Stimulated activated CD4-positive, alpha-beta T cell treated with anti-CD3 and anti-CD28 coated beads, Interleukin-15, amount 100 ng/mL, for 1 hour (primary cell): ENCODE measurements at places on chromosomes 2 and 18.

GRCh38 chr2:37619959-37620300 is 51.5 kb downstream of the CDC42EP3 start:
- no peak for DNase-seq

- DNase-seq = no peak
Measured at GRCh38 chr2:230178546-230179485, 41.0 kb downstream of the SP110 start.

DNA sequence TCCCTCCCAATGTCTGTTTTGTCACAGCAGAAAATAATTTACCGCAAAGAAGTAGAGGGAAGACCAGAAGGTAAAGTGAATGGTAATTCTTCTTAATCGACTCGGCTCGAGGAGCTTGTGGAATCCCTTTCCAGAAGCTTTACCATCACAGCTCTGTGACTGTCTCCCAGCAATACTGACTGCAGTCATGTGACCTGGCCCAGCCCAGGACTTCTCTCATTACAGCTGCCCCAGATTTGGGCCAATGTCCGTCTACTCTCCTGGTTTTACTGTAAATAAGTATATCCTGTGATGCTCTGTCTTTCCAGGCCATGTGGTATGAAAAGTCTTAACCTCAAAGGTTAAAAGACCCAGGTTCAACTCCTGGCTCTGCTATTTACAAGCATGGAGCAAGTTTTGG is 18.9 kb upstream of the ELOA2 start:
- no peak for DNase-seq

DNA sequence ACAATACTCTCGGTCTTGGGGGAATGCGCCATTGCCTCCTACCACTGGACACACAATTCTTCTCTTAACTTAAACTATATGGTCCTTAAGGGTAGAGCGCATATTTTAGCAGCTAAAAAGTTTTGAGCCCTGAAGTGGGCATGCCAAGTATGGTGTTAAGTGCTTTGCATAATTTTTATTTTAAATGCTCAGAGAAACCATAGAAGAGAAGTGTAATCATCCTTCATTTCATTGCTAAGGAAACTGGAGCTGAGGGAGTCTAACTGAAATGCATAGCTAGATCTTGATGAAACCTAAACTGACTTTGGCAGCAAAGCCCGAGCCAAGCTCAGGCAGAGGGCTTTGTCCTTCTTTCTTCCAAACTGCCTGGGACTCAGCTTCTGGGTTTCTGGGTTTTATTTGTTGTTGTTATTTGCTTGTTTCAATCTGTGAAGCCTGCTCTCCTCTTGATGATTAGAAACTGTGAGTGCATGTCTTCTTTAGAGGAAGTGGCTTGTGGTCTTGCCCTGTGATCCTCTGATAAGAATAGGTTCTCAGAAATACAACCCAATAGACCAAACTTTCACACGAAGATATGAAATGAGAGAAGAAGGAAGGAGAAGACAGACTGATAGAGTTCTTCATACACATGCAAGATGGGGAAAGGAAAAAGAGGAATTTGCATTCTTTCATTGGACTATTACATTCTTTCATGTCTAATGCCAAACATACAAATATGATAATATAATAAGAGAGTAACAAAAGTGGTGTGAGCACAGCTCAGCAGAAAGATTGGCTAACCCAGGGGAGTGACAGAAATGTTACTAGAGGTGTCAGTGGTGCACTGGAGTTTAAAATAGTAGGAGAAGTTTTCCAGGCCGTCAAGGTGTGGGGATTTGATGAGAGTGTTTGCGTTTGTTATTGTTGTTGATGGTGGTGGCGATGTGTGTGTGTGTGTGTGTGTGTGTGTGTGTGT is 7.5 kb upstream of the RNF144A start:
- DNase-seq = no peak

DNA sequence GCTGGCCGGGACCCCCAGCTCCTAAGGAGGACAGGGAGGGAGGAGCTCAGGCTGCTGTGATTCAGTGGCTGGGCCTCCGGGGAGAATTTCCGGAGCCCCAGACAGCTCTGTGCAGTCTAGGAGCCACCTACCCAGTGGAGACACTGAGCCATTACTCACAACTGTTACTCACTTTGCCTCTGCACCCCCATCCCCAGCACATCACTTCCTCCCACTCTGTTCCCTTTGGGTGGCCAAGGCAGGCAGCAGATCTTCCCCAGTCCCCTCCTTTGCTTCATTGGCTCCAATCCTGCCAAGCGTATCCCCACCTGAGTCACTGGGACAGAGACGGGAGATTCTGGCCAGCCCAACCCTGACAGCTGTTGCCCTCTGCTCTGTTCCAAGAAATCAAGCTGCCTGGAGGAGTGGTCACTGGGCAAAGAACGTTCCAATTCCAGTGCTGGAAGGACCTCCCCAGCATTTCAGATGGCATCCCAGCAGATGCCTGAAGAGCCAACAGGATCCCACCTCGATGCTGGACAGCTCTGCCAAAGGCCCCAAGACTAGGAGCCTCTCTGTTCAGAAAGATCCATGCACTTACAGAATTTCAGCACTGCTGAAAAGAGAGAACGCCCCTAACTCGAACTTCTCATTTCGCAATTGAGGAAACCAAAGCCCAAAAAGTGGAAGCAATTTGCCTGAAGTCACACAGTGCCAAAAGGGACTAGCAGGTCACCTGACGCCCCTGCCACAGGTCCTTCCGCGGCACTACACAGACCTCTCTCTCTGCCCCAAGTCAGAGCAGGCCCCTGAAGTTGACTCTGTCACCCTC is 68.3 kb downstream of the TNS1 start:
- no peak for DNase-seq

DNA sequence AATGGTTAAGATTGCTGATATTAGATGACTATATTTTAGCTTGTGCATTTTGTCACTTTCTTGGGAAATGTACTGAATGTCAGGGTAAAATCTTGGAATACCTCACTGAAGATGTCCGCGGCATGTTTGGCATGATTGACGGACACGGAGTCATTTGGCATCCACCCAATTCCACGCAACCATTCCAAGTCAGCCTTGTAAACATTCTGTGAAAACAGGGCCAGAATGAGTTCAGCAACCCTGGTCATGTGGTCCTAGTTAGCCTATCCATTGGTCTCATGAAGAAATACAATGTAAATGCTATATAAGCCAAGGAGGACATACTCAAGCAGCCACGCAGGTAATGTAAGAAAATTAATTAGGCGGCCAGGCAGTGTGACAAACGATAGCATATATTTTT is 159.5 kb downstream of the RIF1 start:
- DNase-seq = no peak

DNA sequence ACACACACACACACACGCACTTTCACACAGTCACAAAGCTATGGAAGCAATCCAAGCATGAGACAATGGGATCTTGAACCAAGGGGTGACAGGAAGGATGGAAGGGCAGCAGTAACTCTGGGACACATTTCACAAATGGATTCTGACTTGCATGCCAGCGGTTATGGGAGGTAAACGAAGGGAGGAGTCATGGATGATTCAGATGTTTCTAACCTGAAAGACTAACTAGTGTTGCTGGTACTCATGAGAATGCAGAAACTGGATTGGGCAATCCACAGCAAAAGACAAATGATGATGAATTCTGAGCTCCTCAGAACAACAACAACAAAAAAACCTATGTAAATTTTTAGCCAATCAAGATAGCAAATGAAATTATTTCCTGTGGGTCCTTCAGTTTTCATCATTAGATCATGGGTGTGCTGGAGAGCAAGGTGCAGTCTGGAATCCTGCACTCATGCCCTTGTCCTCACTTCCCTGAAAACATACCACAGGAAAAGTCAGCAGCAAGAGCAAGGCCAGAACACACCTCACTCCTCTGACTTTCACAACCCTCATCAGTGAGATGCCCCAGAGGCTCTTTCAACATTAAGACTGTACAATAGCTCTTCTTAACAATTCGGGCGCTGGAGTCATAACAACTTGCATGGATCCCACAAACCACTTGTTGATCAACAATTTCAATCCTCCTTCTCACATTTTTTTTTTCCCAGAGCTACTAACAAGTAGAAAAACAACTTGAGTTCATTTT is 32.6 kb downstream of the ABCA12 start:
- DNase-seq = no peak

GRCh38 chr18:3329872-3330271 is 67.9 kb downstream of the MYL12B start:
- no peak for DNase-seq

DNA sequence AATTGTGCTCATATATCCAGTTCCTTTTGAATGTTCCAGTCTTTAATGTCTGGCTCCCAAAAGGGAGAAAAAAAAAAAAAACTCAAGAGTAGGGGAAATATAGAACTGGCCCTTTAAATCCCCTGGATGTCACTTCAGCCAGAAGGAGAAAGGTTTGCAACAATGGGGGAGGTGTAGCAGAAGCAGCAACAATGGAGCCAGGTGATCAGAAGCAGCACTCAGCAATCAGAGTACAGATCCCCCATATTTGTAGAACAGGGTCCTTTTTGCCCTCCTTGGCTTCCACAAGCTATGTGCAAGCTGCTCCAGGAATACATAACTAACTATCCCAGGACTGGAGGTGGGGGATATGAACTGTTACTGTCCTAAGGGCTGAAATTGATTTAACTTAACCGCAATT is 25.8 kb upstream of the ZNF397 start:
- DNase-seq = no peak

DNA sequence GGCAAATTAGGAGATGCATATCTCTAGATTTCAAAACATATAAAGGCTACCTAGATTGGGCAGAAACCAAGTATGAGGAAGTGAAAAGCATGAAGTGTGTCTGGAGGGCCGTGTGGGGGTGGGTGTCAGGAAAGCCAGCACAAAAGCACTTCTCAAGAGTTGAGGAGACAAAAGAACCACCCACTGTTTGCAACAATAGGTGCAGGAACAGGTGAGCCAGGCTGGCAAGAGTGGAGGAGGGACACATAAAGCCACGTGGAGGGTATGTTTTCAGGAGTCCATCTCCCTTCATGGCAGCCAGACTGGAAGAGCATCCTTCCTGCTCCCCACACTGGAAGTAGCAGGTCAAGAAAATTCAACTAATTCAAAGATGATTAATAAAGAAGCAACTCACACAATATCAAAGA is 96.4 kb downstream of the CERS6 start:
- DNase-seq = no peak

GRCh38 chr2:60529785-60530627 is 23.4 kb downstream of the BCL11A start:
- DNase-seq = no peak
